ENCODE measurements at places on chromosomes 4 and X.

- DNase-seq: no peak
Observed at GRCh38 chrX:151175283-151176062, 911 bp upstream of the GPR50 start.

GRCh38 chr4:6493658-6494304 lies 21.4 kb upstream of the PPP2R2C start:
- DNase-seq: no peak

- DNase-seq: no peak
Observed at GRCh38 chr4:132417220-132417619, 731.9 kb upstream of the PCDH10 start.

GRCh38 chr4:165631208-165631894 lies 241.7 kb upstream of the TLL1 start:
- no peak for DNase-seq

DNA sequence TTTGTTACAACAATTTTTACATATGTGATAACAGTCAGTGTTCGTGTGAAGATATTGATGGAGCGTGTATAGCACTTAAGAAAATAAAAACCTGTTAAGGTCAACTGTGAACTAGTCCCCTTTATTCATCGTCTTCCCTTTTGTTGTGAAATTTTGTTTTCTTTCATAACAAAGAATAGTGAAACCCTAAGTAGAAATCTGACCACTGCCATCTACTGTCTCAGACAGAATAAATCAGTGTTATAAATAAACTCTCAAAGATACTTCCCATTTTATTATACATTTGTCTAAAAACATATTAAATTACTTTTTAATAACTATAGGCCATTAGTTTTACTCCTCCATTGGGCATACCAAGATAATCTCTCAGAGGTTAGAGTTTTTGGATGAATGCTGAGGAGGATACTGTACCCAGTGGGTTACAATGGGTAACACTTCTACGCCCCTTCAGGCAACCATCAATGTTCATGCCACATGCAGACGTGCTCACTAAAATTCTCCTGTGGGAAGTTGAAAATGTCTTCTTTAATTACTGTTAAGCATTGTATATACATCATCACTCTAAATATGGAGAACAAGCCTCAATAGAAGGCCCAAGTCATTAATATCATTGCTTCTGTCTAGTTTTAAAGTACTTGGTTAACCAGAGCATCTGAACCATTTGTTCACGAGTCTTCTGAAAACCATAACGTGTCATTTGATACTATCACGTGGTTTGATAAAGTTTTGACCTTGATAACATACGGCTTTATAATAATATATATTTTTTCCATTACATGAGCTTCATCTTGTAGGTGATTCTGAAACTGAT lies 171.2 kb downstream of the TMA16 start:
- no peak for DNase-seq

DNA sequence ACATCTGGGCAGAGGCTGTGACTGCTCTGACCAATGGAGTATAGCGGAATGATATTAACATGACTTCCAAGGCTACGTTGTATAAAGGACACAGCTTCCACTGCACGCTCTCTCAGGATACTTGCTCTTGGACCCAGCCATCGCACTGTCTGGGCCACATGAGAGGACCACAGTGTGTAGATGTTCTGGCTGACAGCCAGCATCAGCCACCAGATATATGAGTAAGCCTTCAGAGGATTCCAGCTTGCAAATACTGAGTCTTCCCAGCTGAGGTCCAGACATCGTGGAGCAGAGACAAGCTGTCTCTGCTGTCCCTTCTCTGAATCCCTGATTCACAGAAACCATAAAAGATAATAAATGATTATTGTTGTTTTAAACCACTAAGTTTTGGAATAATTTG lies 146.8 kb upstream of the USP9X start:
- DNase-seq: no peak

DNA sequence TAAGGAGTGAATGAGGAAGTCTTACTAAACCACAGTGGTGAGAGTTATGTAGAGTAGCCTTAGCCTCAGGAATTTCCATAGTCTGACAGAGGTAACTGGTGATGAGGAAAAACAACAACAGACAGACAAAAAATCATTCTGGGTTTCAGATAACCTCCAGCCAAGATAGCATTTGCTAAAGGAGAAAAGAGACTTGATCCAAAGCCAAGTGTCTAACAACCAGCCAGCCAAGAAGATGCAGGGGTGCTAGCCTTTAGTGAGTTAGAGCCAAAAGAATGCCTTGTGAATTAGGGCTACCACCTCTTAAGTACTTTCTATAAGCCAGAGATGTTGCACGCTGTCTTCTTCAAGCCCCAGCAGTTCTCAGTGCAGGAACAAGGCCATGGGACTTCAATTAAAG lies 478.0 kb upstream of the CPEB2 start:
- DNase-seq: no peak

- no peak for DNase-seq
Observed at GRCh38 chr4:8319731-8320385, 50.3 kb downstream of the HTRA3 start.

- no peak for DNase-seq
Observed at GRCh38 chrX:29691044-29691443, 524.3 kb upstream of the MAGEB2 start.

DNA sequence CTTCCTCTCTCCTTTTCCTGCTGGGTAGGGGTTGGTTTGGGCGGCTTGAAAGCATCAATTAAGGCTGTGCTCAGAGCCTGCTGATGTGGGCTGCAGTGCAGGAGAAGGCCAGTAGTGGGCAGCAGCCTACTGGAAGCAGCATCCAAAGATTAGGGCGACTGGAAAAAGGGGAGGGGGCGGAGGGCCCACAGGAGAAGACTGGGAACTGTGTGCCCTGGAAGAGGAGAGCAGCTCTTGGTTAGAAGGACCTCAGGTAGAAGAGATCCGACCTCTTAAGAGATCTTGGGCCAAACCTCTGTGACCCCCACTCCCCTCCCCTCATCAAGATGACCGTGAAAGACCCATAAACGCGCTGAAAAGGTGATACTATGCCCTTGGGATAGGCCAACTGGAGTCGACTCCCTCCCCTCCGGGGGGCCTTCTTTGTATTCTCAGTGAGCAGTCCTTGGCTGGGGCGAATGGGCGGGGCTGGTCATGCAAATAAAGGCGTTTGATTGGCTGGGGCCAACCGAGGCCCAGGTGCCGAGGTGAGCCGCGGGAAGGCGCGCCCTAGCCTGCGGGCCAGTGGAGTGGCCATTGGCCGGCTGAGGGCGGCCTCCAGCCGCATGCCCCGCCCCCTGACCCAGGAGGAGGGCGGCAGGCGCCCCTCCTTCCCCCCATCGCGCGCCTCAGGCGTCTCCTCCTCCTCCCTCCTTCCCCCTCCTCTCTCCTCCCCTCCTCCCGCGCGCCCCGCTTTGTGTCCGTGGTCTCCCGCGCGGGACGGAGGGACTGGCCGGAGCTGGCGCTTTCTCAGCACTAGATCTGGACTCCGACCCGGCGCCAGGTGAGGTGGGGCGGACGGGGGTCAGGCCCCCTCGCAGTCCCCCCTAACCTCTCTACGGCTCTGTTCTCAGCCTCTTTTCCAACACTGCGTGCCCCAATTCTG lies 10.1 kb downstream of the DLG3 start:
- peak; percentile 42 for DNase-seq

DNA sequence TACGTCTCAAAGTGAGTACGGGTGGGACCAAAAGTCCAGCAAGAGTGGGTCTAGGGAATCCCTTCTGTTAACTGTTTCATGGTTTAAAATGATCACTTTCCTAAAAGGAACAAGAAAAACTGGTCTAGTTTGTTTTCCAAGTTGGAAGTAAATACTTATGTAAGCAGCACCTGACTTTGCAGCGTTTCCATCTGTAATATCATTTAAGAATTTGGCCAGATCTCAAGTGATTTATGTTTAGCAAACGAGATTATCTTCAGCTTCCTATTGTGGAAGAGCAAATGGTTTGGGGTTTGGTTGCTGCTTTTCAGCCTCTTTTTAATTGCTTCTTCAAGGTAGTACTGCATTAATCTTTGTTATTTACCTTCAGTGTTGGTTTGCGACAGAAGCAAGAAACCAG lies 50.4 kb downstream of the FHIP1A start:
- DNase-seq: no peak

DNA sequence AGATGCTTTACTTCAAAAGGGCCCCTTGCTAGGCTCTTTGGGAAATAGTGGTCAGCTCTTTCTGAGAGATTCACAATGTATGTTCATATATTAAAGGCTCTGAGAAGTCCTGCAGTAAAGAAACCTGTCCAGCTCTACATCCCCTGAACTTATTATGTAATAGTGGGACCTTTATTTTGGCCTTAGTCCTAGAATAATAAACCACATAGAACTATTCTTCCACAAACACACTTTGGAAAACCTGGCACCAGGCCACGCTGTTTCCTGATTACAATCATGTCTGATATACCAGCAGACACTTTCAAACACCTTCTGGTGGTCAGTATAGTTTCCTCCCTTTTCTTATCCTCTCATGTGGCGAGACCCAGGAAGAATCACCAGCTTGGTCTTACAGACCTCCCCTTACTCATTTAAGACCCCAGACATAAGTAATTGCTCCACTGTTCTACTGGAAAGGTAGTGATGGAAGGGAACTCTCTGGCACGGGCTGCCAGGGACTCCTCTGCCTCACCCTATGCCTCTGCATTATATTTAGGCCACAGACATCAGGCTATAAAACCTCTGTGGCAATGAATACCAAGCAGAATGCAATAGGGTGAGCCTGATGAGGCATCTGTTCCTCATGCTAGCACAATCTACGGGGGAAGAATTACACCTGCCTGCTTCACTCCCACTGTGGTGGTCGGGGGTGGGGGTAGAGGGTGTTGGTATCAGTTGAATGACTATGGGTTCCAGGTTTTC lies 5.7 kb upstream of the PPEF1 start:
- no peak for DNase-seq

GRCh38 chr4:127782025-127782274 lies 172 bp upstream of the HSPA4L start:
- DNase-seq: no peak

DNA sequence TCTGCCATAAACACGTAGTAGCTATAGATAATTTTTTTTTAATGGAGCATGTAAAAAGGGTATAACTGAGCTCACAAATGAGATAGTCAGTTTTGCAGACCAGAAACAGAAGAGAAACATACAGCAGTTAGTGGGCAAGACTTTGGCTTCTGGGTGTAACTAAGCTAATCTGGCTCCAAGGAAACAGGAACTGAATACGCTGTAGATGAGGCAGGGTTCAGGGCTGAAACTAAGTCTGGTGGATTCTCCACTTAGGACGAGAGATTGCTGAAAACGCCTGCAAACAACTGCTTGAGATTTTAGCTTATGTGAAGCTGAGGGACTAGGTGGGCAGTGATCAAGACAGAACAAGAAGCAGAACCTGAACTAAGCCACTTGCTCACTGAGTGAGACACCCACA lies 91.7 kb downstream of the SMIM20 start:
- DNase-seq: no peak

DNA sequence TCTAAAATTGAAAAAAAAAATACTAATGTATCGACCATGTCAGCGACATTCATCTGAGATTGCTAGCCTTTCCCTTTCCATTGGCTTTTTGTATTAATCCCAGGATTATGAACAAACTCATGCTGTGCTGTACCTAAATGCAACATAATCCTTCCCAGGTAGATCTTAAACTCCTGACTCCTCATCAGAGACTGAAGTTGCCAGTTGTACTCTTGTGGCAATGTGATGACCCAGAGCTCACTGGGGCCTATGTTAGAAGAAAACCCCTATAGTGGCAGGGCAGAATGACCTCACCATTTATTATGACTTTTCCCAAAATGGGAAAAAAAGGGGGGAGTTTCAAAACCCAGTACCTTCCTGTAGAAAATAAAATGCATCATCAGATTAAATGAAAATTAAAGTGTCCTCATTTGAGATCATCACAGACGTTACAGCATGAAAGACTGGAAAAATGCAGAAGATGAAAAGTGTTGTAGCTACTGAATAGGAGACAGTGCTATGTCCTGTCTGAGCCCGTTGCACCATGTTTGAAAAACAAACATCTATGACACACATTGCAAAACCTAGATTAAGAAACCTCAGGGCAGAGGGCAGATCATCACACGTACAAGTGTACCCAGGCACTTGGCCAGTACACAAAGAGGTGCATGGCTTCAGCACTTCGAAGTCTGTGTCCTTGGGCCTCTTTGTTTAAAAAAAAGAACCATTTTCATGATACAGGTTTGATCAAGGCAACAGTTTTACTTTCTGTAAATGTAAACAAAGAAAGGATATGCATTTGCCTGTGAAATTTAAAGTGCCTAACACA lies 6.8 kb upstream of the ACSL4 start:
- no peak for DNase-seq

DNA sequence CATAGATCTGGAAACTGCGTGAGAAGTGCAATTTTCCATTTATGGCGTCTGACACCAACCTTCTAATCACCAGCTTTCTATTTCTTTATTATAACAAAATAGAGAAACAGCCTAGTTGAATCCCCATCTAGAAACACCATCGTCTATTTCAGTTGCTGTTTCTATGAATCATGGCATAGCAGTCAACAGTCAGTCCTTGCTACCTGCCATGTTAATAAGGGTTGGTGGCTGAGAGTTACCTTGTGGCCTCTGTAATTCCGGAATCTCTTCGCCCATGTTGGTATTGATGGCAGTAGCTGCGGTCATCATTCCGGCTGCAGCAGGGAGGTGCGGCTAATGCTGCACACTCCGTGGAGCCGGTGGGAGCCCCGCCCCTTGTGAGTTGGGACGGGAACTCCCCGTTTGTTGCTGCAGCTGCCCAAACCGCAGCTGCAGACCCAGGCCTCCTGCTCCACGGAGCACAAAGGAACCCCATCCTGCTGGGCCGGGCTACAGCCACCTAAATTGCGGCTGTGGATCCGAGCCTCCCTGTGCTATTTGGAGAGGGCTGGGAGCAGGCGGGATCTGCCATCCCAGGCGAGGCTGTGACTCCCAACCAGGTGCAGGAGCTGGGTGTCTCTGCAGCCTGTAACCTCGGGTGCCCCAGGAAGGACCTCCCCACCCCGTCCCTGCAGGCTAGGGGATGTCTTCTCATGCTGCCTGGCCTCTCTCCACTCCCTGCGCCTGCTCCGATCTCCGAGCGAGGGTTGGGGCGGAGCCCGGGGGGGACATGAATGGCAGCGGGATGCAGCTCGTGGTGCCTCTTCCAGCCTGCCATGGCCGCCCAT lies 115.4 kb upstream of the STK26 start:
- no peak for DNase-seq

GRCh38 chr4:155818639-155819038 lies 47.4 kb downstream of the ASIC5 start:
- DNase-seq: no peak

DNA sequence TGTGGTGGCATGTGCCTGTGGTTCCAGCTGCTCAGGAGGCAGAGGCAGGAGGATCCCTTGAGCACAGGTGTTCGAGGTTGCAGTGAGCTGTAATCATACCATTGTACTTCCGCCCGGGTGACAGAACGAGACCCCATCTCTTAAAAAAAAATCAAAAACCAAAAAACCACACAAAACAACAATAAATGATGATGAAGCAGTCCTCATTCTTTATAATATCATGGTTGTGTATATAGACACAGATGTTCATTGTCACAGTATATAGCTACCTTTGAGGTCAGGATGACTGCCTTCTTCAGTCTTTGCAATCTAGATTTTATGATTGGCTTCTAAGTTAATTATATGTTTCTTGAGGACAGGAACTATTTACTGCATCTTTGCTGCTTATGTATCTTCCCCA lies 37.0 kb downstream of the ZFX start:
- no peak for DNase-seq

- DNase-seq: no peak
Observed at GRCh38 chr4:148021686-148022085, 289.8 kb downstream of the ARHGAP10 start.

Data from Panc1 (cell line).